MM.1S (cell line): ENCODE measurements at places on chromosomes 2 and 18.

GRCh38 chr18:39701055-39701783, 2135.6 kb upstream of the CELF4 start:
- no peak for DNase-seq

- DNase-seq, result no peak
These were observed 139.4 kb downstream of the CYRIA start for GRCh38 chr2:16526193-16526592.

GRCh38 chr2:21328177-21328576, 204.4 kb downstream of the TDRD15 start:
- no peak for DNase-seq

- no peak for DNase-seq
These were observed 322.9 kb downstream of the GALR1 start for GRCh38 chr18:77572537-77572936.

- peak; percentile 35 for DNase-seq
These were observed 7.5 kb downstream of the C2orf49 start for GRCh38 chr2:105344704-105345345.

GRCh38 chr2:18536100-18536499, 24.4 kb downstream of the RDH14 start:
- no peak for DNase-seq

GRCh38 chr2:231891514-231891905, 34.7 kb downstream of the NPPC start:
- DNase-seq, result no peak

GRCh38 chr18:50527636-50528307, 32.1 kb upstream of the MAPK4 start:
- DNase-seq, result no peak

GRCh38 chr2:183026424-183026823, 11.8 kb downstream of the NCKAP1 start:
- DNase-seq, result no peak

DNA sequence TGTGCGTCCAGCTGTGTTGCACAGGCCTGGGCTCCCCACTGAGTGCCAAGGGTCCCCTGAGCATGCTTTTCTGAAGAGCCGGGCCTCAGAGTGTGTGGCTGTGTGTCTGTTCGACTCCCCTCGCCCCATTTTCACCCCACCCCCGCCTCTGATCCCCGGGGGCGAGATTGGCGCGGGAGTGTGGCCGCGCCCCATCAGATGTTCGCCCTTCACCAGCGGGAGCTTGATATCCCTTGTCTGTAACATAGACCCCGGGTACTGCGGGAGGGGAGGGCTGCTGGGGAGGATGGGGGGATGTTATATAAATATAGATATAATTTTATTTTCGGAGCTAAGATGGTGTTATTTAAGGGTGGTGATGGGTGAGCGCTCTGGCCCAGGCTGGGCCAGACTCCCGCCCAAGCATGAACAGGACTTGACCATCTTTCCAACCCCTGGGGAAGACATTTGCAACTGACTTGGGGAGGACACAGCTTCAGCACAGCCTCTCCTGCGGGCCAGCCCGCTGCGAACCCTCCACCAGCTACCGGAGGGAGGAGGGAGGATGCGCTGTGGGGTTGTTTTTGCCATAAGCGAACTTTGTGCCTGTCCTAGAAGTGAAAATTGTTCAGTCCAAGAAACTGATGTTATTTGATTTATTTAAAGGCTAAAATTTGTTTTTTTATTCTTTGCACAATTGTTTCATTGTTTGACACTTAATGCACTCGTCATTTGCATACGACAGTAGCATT, 1.5 kb downstream of the RHOB start:
- no peak for DNase-seq

DNA sequence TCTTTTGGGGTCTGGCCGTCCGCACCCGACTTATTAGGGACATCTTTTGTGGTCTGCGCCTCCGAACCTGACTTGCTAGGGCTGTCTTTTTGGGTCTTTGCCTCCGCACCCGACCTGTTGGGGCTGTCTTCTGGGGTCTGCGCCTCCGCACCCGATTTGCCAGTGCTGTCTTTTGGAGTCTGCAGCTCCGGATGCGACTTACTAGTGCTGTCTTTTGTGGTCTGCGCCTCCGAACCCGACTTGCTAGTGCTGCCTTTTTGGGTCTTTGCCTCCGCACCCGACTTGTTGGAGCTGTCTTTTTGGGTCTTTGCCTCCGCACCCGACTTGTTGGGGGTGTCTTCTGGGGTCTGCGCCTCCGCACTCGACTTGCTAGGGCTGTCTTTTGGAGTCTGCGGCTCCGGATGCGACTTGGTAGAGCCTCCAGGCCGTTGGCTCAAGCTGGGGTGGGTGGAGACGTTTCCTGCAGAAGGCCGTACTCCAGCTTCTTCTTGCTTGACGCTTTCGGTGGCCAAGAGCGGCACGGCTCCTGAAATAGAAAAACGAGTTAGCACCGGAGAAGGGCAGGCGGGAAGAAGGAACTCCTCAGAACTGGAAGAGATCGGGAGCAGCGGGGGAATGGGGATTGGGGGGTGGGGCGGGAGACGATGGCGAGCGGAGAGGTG, 498 bp downstream of the TGOLN2 start:
- DNase-seq, result peak; percentile 57

- no peak for DNase-seq
These were observed 293.6 kb upstream of the TNP1 start for GRCh38 chr2:217153510-217153909.

DNA sequence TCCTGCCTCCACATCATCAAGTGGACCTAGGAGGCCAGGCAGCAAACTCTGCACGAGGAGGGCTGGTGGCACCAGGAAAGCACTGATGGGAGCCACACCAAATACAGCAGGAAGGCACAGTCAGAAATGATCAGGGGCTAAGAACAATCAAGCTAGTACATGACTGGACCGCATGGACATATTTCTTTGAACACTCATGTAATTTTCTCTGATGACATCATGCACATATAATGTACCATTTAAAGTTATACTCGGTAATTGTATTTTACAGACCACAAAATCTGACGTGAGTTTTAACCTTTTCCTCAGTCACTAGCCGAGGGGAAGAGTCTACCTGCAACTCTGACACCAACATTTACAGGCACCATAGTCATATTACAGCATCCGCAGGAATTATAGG, 76.7 kb downstream of the XDH start:
- no peak for DNase-seq

GRCh38 chr2:214410918-214411554, at the start of gene VWC2L:
Gene VWC2L, plus strand, starts transcription at chr2:214411054. Its CDS starts 3,140 bp downstream, at chr2:214414194.
- peak; percentile 71 for DNase-seq

DNA sequence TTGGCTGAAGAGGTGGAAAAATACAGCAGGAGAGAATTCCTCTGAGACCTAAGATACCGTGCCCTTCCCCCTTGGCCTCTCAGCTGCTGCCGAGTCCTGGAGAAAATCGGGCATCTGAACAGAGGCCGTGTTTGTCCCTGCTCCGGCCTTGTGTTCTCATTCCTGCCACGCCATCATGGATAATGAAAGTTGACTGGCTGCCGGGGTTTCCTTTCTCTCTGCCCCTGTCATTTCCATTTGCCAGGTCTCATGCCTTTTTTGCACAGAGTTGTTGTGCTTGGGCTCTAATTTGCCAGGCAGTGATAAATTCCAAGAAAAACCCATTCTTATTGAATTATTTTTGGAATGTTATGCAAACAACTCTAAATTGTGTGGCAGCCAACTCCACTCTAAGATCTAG, 496.9 kb upstream of the TNP1 start:
- no peak for DNase-seq

DNA sequence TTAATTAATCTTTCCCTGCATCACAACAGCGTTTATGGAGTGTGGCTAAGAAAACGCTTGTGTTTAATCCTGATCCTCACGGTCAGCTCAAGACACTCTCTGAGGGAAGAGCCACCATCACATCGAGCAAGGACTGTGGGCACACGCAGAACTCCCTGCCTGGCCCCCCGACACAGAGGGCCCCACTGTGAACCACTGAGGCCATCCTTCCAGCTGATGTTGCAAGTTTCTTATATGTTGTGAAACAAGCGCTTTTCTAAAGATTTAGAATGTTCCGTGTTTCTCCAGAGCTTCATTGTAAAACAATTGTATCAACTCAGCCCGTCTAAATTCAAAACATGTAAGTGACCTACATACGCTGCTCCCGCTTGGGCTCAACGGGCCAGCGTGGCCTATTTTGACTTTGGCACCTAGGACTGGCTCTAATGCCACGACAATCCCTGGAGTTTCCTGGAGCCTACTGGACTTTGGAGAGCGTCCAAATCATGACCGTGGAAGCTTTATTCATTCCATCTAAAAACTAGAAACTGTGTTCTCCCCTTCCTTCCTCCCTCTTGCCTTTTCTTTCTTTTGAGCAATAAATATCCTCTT, 34.9 kb downstream of the SERPINE2 start:
- DNase-seq, result no peak

GRCh38 chr2:151670846-151671597, 63.3 kb downstream of the NEB start:
- DNase-seq, result no peak

DNA sequence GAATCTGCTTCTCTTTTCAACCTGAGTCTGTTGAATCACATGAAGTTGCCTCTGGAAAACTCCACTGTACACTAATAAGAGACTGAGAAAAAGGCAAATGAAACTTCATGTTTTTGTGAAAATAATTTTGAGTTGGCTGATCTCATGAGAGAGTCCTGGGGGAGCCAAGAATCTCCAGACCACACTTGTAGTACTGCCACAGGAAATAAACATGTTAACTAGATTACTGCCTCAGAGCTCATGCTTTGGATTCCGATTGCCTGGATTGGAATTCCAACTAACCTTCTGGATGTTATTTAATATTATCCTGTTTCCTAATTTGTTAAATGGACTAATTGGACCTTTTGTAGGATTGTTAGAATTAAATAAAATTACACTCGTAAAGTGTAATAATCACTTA, 25.2 kb downstream of the NUP35 start:
- DNase-seq, result no peak

GRCh38 chr18:1760901-1761300, 810.4 kb downstream of the METTL4 start:
- no peak for DNase-seq

DNA sequence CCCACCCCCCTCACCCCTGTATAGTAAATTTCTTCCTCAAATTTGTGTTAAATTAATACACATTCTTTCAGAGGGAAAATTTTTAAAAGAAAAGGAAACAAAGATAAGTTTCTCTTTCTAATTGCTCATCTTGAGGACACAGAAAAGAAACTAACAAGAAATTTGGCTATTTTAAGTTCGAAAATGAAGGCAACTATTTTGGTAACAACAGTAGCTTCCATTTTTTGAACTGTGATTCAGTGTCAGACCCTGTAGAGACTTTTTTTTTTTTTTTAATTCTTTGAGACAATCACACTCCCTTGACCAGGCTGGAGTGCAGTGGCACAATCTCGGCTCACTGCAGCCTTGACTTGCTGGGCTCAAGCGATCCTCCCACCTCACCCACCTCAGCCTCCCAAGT, 194.9 kb downstream of the SS18 start:
- DNase-seq, result peak; percentile 46

DNA sequence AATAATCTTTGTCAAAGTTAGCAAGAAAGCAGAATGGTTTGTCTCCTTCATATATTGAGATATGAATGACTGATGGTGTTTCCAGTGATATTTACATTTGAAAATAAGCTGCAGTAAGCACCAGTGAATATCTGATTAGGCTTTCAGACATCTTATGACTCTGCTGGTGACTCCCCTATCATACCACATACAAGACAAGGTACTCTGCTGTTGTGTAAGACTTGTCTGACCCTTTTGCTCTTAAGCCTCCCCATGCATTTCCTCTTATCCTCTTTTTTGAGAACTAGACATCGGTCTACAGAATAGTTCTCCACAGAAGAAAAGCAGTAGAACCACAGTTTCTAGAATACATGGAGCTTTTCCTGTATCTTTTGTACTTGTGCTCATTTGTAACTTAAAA, 9.3 kb downstream of the POLI start:
- no peak for DNase-seq
